ENCODE measurements at places on chromosomes 3 and 15.

GRCh38 chr15:83546512-83546888 lies 99.4 kb downstream of the SH3GL3 start:
- no peak for DNase-seq

DNA sequence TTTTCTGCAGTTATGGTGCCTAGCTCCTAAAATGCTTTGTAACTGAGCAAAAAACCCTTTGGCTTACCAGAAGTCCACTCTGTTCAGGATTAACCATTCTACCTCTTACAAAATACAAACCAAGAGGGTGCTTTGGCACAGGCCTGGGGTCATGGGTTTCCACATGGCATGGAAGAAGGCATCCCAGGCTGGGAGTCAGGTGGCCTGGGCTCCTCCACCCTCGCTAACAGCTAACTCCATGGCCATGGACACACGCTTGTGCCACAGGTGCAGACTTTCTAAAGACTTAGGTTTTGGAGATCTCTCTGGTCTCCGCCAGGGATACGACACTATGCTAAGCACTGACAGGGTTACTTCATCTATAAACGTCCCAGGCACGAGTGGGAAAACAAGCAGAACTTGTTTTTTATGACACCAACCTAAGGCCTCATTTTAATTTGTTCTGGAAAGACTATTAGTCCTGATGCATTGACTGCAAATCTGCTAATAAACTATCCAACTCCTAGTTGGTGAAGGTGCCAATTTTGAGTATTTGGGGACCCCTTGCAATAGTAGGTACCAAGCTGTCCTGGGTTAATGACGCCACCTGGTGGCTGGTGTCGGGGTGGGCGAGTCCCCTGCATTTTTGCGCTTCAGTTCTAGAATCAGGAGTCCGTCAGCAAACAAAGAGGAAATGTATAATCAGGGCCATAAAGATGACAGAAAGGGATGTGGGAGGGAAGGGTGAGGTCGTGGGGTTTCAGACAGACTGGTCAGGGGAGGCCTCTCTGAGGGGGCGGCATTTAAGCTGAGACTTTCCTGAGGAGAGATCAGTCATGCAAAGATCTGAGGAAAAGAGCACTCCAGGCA lies 10.3 kb upstream of the ALDH1A3 start:
- no peak for DNase-seq

DNA sequence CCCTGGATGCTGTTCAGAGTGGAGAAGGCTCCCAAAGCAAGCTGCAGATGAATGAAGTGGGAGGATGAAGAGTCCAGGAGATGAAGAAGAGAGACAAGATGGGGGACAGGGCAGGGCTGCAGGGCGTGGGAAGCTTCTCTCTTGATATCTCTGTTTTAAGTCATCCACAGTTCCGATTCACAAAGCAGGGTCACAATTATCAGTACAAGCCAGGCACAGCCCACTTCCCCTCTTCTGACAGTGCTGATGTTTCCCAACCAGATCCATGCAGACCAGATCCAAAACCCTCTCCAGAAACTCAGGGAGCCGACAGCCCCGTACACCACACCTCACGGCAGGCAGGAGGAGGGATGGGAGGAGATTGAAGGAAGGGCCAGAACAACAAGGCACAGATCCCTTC lies 31.1 kb downstream of the NTRK3 start:
- DNase-seq: no peak

DNA sequence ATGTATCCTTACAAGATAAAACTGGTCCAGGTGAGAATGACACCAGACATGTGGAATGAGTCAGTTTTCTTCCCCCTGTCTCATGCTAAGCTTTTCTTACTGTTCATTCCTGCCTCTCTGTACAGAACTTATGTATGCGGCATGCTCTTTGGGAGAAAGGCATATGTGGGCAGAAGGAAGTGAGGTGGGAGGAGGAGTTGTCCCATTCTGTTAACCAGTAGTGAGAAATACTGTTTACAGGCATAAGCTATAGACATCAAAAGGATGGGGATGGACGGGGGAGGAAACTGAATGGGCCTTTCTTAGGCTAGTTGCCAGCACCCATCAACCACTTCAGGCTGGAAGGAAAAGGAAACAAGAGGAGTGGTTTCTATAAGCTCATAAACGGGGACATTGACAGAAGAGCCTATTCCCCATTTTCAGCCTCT lies 143.6 kb upstream of the BHLHE40 start:
- DNase-seq: no peak

- no peak for DNase-seq
Measured at GRCh38 chr3:123605789-123606234, 21.0 kb upstream of the HACD2 start.

- DNase-seq: no peak
Measured at GRCh38 chr3:127040216-127040615, 57.3 kb downstream of the PLXNA1 start.

DNA sequence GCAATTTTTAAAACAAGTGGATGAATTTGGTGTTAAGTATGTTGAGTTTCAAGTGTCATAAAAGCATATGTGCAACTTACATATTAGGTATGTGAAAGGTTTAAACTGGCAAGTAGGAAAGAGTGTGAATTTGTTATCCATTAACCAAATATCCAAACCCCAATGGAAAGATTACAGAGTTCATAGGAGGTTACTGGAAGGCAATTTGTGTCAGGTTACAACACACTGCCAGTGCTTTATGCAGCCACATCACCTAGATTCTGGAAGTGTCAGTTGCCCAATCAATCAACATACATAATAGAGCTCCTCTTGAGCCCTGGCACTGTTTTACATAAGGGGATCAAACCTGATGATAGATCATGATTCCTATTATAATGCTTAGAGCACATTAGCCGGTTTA lies 261.0 kb downstream of the ROBO1 start:
- no peak for DNase-seq

GRCh38 chr3:163957072-163957471 lies 1121.2 kb downstream of the SI start:
- DNase-seq: no peak

DNA sequence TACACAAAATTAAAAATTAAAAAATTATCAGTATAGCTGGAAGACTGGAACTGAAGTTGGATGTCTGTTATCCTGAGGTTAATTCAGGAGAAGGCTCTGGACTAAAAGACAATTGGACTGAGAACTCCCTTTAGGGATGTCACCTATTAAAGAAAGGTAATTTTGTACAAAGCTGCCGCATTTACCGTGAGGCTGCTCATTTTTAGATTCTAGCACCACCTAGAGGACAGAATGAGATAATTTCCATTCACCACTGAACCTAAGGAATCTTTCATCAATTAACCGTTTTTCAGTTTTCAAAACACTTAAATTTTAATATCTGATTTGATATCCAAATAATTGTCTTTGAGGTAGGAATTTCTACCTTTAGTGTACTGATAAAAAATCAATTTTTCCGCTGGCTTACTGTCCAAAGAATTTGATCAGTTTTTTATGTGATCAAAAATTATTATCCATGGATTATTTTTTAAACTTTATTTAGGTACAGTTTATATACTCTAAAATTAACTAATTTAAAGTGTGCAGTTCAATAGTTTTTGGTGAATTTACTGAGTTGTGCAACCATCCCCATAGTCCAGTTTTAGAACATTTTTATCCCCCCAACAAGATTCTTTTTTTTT lies 106.7 kb upstream of the TNIK start:
- DNase-seq: peak; percentile 9

- no peak for DNase-seq
Measured at GRCh38 chr15:84828086-84828908, 11.1 kb downstream of the ALPK3 start.

DNA sequence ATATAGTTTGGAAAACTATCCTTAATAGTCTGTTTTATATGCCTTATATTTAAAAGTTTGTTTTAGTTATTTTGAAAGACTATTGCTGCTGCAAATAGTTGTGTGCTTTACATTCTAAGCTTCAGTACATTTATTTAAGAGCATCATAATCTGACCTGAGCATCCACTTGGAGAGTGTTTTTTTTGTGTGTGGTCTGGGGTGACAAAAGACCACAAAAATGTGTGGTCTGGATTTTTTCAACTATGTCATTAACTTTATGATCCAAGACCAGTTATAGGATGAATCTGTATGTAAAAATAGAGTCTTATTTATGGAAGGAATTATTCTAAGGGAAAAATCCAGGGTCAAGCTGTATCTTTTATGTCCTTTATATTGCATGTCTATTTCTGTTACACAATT lies 77.4 kb downstream of the SLTM start:
- no peak for DNase-seq

- no peak for DNase-seq
Measured at GRCh38 chr3:38836561-38836960, 20.5 kb upstream of the SCN10A start.

- DNase-seq: no peak
Measured at GRCh38 chr15:71079208-71080044, 35.8 kb upstream of the THSD4 start.

- DNase-seq: no peak
Measured at GRCh38 chr3:12901623-12902045, 60.3 kb upstream of the RPL32 start.

GRCh38 chr3:61776390-61776789 lies 215.0 kb downstream of the PTPRG start:
- DNase-seq: no peak

DNA sequence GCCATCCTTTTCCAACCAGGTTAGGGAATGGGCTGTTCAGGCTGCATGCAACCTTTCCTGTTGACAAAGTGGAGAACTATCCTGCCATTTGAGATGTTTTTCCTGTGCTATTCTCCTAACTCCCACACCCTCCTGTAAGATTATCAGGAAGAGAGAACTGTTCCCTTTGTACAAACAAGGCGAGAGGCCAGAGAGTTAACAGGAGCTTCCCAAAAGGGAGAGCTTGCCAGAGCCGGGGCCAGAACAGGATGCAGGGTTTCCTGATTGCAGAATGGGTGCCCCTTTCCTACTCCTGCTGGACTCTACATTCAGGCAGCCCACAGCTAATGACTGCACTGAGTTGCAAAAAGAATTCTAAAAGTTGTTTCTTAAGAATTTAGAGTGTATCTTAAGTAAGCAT lies 17.1 kb downstream of the PML start:
- DNase-seq: no peak

- DNase-seq: no peak
Measured at GRCh38 chr15:69213786-69214185, 53.4 kb downstream of the GLCE start.

- DNase-seq: no peak
Measured at GRCh38 chr3:335240-335639, 138.7 kb downstream of the CHL1 start.

DNA sequence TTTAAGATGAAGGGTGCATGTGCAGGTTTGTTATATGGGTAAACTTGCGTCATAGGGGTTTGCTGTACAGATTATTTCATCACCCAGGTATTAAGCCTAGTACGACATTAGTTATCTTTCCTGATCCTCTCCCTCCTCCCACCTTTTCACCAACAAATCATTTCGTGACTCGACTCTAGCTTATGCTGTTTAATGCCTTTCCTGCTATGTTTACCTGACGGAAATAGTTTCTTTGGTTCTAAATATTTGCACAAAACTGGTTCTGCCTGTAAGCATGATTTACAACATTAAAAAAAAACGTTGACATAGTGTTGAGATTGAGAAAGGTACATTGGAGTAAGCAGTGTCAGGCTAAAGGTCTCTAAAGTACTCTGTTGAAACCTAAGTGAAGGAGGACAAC lies 2.4 kb downstream of the GNL3 start:
- DNase-seq: no peak

- DNase-seq: no peak
Measured at GRCh38 chr15:96484830-96485229, 154.3 kb downstream of the NR2F2 start.

- DNase-seq: no peak
Measured at GRCh38 chr15:74621936-74622335, 6.3 kb downstream of the CLK3 start.

DNA sequence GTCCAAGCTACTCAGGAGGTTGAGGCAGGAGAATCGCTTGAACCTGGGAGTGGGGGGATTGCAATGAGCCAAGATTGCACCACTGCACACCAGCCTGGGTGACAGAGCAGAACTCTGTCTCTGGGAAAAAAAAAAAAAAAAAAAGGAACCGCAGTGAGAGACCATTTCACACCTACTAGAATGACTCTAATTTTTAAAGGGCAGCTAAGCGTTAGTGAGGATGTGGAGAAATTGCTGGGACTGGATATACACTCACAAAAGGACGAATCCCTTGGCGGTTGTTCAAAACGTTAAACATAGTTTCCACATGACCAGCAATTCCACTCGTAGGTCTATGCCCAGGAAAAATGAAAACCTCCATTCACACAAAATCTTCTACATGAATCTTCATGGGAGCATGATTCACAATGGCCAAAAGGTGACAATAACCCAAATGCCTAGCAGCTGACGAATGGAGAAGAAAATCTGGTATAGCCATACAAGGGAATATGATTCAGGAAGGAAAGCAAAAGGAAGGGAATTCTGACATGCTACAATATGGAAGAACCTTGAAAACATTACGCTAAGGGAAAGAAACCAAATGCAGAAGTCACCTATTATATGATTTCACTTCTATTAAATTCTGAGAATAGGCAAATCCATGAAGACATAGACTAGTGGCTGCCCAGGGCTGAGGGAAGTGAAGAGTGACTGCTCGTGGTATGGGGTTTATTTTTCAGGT lies 127.0 kb downstream of the CHSY1 start:
- DNase-seq: no peak

DNA sequence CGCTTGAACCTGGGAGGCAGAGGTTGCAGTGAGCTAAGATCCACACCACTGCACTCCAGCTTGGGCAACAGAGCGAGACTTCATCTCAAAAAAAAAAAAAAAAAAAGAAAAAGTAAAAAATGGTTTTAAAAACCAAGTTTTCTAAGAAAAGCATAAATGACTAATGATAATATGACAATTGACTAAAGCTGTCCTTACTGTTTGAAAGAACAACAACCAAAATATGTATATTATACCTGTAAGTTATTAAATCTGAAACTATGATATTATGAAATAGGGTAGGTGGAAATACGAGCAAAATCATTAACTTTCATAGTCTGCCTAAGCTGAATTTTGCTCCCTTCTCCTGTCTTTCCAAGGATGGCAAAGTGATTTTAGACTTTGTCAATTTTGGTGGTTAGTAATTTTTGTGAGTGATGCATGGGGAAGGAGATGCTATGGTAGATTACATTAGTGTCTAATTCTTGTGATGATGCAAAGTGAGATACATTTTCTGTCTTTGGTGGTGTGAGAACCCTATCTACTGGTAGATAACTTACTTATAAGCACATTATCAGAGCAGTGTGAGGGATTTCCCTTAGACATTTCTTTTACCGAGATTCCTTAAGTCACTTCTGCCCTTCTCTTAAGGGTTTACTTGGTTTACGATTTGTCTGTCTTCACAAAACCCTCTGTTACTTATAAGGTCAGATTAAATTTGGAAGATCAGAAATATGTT lies 10.6 kb upstream of the CHD2 start:
- DNase-seq: no peak

- DNase-seq: no peak
Measured at GRCh38 chr3:49899815-49900214, 3.9 kb downstream of the MST1R start.

GRCh38 chr3:125137358-125138033 lies 75.1 kb downstream of the SLC12A8 start:
- DNase-seq: no peak

DNA sequence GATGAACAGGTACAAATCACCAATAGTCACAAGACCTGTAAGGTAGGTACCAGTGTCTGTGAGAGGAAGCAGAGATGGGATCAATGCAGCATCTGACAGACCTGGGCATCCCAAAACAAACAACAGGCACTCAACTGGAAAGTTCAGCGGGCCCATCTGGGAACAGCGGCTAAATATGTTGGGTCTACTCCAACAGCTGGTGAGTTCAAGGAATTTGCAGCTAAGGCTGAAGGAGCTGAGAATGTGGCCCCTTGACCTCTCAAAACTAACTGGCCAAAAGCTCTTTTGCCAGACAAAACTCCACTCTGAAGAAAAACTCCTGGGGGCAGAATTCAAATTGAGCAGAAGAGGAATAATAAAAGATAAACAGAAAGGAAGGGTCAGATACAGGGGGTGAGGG lies 24.4 kb downstream of the AVEN start:
- DNase-seq: no peak

All from NCI-H1417 treated with DMSO at 0.1 percent for 48 hours (cell line).